ENCODE measurements at places on chromosomes 11 and 22.

DNA sequence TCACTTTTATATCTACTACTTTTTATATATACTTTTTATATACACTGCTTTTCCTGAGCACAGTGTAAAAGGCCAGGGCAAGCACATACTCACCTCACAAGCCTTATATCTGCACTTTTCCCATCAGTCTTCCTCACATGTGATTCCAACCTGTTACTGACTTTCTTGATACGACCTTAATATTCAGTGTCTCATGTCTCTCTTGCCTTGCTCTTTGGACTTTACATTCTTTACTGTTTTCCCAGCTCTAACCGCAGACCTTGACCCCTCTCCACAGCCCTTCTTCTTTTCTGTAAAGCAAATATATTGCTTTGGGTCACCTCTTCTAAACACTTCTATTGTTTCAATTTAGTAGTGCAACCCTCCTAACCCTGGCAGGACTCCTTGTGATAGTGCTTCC is 353.1 kb upstream of the ANO5 start:
- DNase-seq = no peak

GRCh38 chr11:70020336-70021214 is 57.5 kb upstream of the ANO1 start:
- DNase-seq = no peak

GRCh38 chr22:37427711-37428635 is 694 bp upstream of the ELFN2 start:
- no peak for DNase-seq

DNA sequence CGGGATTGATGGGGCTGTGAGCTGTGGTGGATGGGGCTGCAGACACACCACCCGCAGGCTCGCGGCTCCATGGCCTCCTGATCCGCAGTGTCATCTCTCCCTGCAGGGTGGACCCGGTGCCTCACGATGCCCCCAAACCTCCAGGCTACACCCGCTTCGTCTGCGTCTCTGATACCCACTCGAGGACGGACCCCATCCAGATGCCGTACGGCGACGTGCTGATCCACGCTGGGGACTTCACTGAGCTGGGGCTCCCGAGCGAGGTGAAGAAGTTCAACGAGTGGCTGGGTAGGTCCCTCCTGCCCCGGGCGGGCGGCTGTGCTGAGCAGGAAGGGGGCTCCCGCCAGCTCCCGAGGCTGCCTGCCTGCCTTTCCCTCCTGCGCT is 23.1 kb downstream of the MPPED1 start:
- no peak for DNase-seq

DNA sequence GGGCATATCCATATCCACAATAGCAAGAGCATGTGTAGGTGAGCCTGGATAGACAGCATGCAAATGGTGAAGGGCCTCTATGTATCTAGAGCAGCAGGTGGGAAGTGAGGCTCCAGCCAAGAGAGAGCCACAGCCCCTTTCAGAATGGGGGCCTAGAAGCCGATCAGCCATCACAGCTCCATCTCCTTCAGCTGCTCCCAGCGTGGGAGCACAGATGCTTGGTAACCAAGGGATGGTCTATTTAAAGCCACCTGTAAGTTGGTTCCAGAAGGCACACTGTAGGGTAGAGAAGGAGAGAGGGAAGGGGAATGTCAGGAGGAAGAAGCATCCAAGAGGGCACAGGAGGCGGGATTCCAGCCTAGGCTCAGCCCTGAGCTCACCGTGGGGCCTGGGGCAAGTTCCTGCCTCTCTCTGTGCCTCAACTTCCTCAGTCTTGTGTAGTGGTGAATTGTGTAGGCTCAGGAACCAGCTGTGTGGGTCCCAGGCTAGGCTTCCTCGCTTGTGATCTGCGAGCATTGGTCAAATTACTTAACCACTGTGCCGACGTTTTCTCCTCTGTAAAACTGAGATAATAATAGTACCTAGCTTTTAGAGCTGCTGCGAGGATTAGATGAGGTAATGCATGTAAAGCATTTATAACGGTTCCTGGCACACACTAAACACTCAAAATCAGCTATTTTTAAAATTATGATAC is 122.9 kb upstream of the NAV2 start:
- DNase-seq = no peak

DNA sequence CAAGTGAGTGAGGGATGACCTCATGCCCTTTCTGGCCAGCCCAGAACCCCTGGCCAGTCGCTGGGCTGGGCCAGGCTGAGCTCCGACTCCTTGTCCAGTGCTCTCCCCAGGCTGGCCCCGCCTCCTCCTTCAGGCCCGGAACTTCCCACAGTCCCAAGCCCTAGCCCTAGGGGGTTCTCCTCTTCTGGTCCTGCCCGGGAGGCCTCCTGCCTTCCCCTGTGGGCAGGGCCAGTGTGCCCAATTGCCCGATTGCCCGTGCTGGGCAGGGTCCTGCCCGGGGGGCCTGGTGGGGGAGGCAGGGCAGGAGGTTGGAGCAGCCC is 4.2 kb downstream of the TCIRG1 start:
- DNase-seq = no peak

- no peak for DNase-seq
Observed at GRCh38 chr22:23179381-23180299, 669 bp upstream of the BCR start.

GRCh38 chr22:36879775-36880174 is 19.0 kb downstream of the NCF4 start:
- DNase-seq = no peak

DNA sequence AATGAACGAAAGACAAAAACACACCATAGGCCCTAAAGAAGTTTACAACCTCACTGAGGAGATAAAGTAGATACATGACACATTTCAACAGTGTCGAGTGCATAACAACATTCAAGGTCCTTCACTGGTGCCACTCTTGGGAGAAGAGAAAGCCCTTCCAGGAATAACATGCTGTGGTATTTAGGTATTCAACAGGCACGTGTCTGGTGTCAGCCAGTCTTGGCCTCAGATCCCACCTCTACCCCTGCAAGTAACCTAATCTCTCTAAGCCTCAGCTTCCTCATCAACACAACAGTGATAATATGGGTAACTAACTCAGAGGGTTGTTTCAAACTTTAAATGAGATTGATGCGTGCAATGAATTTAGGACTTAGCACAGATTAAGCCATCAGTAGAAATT is 235.0 kb upstream of the ZC3H12C start:
- DNase-seq = no peak

GRCh38 chr11:43681401-43681942 is 934 bp downstream of the HSD17B12 start:
- DNase-seq = no peak

DNA sequence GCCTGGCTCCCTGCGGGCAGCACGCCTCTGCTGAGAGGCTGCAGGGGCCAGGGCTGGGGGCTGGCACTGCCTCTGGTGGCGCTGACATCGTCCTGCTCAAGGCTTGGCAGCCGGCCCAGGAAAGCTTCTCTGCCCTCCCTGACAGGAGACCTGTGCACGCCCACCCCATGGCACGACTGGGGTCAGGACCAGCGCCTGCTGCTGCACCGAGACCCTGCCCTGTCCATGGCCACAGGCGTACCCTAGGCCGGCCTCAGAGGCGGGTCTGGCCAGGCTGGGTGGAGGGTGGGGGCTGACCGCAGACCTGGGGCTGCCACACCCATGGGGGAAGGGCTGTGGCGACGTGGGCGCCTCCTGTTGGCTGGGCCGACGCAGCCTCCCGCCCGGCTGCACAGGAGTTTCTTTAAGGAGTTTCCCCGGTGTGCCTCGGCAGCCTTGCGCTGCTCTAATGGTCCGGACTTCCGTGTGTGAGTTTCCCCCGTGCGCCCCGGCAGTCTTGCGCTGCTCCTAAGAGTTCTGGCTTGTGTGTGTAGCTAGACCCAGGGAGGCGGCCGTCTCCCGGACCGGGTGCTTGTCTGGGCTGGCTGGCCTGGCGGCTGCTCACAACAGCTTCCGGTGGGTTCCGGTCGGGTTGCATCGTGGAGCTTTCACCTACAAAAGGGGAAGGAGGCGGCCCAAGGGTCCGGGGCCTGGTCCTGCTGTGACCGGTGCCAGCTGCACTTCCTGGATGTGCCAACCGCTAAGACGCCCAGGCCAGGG is 4.6 kb downstream of the TRABD start:
- DNase-seq = peak; percentile 81

GRCh38 chr11:33633251-33634003 is 67.2 kb downstream of the C11orf91 start:
- DNase-seq = no peak

DNA sequence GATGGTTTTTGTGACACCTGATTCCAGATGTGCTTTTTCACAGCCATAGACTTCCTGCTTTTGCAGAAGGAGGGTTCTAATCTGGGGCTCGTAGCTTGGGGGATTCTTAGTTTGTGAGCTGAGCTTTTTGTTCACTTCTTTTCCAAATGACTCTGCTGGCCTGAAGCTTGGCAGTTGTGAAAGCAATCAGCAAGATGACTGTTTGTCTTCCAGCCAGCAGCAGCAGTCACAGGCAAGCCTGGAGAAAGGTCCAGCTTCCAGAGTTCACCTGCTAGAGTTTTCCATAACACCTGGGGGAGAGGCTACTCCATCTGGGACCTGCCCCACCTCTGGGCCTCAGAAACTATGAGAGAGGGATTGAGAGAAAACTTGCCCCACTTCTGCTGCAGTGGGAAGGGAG is 4.1 kb downstream of the MARK2 start:
- DNase-seq = no peak

DNA sequence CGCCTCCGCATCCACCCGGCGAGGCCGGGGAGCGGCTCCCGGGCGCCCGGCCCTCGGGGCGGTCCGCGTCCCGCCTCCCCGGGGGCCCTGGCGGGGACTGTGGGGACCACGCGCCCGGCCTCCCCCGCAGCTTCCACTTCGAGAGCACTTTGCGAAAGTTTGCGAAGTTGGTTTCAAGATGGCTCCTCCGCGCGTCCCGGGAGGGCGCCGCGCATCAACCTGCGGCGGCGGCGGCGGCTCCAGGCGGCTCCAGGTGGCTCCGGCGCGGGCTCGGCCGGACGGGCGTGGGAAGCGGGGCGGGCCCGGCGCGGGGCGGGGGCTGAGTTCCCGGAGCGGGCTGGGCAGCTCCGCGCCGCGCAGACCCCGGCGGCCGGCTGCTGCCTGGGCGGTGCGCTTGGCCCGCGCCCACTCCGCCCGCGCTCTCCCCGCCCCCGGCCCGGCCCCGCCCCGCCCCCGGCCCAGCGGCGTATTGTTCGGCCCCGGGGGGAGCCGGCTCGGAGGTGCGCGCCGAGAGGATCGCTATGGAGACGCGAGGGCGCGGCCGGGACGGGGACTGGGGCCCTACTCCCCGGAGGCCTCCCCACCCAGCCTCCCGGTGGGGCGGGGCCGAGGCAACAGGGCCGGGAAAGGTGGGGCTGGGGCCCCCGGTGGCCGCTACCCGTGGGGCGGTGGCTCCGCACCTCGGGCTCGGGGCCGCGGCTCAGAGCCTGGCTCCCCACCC is at the start of gene CELSR1:
Gene CELSR1 (minus strand): TSS at position 396 of the 721 bp plus-strand sequence. CDS start 450 bp downstream, outside the sequence.
- DNase-seq = no peak

GRCh38 chr11:47264521-47264920 is 5.4 kb upstream of the MADD start:
- DNase-seq = no peak

DNA sequence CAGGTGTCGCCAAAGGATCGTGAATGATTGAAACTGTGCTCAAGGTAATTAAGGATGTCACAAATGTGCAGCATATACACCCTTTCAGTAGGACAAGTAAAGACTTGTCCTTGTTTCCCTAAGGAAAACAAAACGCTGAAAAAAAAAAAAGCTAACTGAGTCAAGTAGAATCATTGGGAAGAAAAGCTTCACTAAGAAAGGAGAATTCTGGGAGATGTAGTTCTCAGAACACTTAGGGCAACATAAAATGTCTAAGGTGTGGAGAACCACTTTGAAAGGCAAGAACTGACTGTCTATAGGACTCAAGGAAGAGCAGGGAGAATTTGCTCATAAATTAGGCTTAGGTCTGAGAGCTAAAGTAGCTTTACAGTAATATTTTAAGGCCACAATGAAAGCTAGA is 2.9 kb upstream of the OR5T1 start:
- DNase-seq = no peak

DNA sequence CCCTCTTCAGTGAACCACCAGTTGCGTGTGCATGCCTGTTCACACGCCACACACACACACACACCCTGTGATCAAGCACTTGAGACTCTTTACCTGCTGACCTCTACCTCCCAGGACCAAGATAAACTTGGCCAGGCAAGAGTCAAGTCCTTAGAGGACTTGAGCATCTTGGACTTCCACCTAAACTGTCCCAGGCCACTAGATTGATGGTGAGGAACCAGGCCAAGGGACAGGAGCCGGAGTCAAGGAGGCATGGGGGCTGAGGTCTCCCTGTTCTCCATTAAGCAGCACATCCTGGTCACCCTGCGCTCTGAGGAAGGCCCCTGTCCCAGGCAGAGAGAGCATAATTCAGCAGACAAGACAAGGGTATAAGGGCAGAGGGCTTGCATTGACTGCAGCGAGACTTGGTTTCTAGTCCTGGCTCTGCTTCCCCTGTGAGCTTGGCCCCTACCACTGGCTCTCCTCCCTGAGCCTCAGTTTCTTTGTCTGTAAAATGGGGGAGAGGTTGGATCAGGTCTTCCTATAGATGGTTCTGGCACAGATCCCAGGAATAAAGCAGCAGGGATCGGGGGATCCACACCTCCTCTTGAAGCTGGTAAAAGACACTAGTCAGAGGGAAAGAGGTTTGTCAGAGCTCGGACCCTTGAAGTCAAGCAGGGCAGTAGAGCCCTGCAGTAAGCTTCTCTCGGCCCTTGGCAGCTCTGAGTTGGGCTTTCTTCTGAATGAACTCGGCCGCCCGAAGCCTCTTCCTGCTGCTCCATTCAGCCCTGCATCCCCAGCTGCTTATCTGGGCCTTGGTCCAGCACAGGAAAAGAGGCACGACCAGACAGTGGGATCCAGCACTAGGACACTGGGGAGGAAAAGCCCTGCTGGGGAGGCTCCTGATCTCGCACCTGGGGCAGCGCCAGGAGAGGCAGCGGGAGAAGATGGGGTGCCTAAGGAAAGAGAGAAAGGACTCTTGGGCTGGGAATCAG is 2.0 kb downstream of the CREB3L1 start:
- no peak for DNase-seq

DNA sequence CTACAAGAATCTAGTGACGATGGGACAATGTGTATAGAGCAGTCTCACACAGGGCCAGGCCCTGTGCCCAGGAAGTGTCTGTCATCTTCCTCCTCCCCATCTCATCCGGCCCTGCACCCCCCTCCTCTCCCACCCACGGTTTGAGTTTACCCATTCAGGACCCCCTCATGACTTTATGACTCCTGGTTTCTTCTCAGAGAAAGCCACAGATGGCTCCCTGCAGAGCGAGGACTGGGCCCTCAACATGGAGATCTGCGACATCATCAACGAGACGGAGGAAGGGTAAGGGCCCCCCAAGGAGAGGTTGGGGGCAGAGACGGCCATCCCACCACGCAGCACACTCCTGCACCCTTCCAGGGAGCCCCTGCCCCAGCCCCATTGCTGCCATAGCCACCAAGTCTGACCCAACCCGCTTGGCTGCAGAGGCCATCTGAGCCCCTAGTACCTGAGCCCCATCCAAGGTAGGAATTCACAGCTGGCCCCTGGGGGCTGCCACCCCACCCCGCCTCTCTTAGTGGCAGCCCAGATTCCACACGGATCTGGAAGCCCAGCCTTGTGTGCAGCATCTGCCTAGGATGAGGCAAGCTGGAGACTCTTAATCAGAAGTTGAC is 18.1 kb downstream of the TOM1 start:
- no peak for DNase-seq

DNA sequence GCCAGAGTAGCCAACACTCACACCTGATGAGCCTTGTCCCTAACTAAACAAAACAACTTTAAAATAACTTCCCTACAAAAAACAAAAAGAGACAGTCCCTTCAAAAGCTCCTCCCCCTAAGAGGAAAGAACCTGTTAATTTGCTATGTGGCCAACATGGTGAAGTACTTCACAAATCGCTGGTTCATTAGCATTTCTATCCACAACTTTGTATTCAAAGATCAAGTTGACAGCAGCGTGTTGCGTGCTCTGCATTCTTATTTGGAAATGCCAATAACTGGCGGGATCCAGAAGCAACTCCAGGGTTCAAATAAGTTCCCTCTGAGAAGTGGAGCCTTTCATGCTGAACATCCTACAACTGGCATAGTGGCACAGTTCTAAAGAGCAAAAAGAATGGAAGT is 48.6 kb downstream of the CADM1 start:
- no peak for DNase-seq
